ENCODE measurements at places on chromosomes 7 and 10. TPM values are rescaled to one million over a fixed set of nuclear protein-coding genes. Genes with fewer than 3 reads are reported as not detected.

The ACTL6B gene
- not detected for total RNA-seq

The SLIT1 gene
- not detected for total RNA-seq

The ANKRD16 gene
- total RNA-seq, result 5.3 TPM

The MSMB gene
- not detected for total RNA-seq

The HOXA3 gene
- 11.0 TPM for total RNA-seq

The CHCHD2 gene
- 593 TPM for total RNA-seq

The CRYGN gene
- total RNA-seq, result not detected

The PRKG1 gene
- total RNA-seq, result 0.33 TPM

The ACTR3C gene
- total RNA-seq, result 0.07 TPM

The ACSM6 gene
- not detected for total RNA-seq

The TMEM72 gene
- total RNA-seq, result not detected

Measured in mammary microvascular endothelial cell (primary cell).